ENCODE measurements at places on chromosomes 11 and 22.

GRCh38 chr11:2313051-2313951 lies 11.5 kb downstream of the TSPAN32 start:
- peaks cover 3% of the 10 kb centered on the region for H3K36me3 ChIP-seq
- H3K4me3 ChIP-seq, result no peak overlapping the region
- H3K27ac ChIP-seq, result no peak overlapping the region
- DNase-seq, result no peak

GRCh38 chr11:44366026-44366425 lies 56.1 kb upstream of the ALX4 start:
- peaks cover 5% of the 10 kb centered on the region for H3K4me1 ChIP-seq
- H3K36me3 ChIP-seq, result no peaks in the 10 kb centered on the region
- peaks cover 28% of the 10 kb centered on the region for H3K27me3 ChIP-seq

GRCh38 chr11:12324585-12324984 lies 52.8 kb upstream of the PARVA start:
- no peak overlapping the region for H3K4me3 ChIP-seq
- no peak overlapping the region for H3K27ac ChIP-seq
- no peaks in the 10 kb centered on the region for H3K36me3 ChIP-seq
- H3K27me3 ChIP-seq, result no peaks in the 10 kb centered on the region
- DNase-seq, result no peak
- H3K4me1 ChIP-seq, result peaks cover 22% of the 10 kb centered on the region

GRCh38 chr11:11086979-11087378 lies 229.1 kb upstream of the ZBED5 start:
- DNase-seq, result no peak
- peaks cover 10% of the 10 kb centered on the region for H3K4me1 ChIP-seq
- H3K36me3 ChIP-seq, result no peaks in the 10 kb centered on the region
- H3K27ac ChIP-seq, result no peak overlapping the region
